Prostate gland (tissue), 2 donors: ENCODE measurements at places on chromosomes 2 and 18.

- DNase-seq, result no peak
Measured at GRCh38 chr2:129274038-129274415, 705.4 kb upstream of the RAB6C start.

DNA sequence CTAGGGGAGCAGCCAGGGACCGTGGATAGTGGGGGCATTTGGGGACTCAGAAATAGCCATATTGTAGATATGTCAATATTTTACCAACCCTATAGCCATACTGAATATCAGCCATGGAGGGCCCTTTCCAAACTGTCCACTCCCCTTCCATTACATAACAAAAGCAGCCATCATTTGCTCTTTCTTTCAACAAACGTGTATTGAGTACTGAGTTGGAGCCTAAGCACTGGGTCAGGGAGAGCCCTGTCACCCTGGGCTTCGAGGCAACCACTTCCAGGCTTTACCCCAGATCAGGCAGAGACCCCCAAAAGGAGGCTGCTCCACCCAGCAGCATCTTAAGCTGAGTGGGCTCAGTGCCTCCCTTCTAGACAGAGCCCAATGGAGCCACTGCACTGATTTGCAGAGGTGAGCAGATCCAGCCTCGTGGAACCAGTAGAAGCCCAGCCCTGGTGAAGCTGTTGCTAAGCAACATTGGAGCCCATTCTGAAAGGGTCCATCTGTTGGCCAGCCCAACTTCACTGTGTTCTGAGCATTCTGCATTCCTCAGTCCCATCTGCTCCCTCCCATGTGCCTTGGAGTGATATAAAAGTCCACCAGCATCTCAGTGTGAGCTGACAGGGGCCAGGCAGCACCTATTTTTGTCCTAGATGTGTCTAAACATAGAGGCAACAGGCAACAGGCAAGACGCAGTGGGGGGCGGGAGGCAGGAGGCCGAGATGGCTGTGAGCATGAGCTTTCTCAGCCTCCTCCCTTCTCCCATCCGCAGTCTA, 112.1 kb downstream of the PLB1 start:
- DNase-seq, result no peak

- no peak for DNase-seq
Measured at GRCh38 chr2:133417415-133417814, 150.8 kb downstream of the NCKAP5 start.

GRCh38 chr2:86634352-86634751, 10.7 kb upstream of the RNF103 start:
- DNase-seq, result no peak
